ENCODE measurements at places on chromosomes 7 and 10. TPM values are rescaled to one million over a fixed set of nuclear protein-coding genes. Genes with fewer than 3 reads are reported as not detected.

Gene IGFBP1
- 0.19 TPM for total RNA-seq

DNA sequence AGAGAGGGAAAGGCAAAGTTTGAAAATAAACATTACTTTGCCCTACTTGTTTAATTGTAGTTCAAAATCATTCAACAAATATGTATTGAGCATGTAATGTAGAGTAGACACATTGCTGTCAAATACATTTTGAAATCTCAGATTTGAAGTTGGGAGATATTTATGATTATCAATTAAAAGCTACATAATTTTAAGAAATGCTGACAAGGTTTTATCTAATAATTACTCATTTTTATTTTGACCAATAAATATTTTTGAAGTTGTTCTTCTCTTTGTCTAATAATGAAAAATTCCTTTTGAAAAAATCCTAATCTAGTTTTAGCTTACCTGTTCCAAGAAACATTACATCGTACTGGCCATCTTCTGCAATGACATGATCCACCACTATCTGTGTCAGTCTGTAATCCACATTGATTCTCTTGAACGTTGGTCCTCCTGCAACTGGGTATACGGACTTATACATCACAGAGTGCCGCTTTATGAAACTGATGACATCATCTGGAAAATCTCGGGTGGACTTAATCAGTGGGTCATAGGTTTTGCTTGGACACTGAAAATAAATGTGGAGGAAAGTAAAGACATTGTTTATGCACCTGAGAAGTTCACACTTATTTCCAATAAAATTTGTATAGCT is 164.7 kb downstream of the SEMA3D start:
- no peak for DNase-seq

DNA sequence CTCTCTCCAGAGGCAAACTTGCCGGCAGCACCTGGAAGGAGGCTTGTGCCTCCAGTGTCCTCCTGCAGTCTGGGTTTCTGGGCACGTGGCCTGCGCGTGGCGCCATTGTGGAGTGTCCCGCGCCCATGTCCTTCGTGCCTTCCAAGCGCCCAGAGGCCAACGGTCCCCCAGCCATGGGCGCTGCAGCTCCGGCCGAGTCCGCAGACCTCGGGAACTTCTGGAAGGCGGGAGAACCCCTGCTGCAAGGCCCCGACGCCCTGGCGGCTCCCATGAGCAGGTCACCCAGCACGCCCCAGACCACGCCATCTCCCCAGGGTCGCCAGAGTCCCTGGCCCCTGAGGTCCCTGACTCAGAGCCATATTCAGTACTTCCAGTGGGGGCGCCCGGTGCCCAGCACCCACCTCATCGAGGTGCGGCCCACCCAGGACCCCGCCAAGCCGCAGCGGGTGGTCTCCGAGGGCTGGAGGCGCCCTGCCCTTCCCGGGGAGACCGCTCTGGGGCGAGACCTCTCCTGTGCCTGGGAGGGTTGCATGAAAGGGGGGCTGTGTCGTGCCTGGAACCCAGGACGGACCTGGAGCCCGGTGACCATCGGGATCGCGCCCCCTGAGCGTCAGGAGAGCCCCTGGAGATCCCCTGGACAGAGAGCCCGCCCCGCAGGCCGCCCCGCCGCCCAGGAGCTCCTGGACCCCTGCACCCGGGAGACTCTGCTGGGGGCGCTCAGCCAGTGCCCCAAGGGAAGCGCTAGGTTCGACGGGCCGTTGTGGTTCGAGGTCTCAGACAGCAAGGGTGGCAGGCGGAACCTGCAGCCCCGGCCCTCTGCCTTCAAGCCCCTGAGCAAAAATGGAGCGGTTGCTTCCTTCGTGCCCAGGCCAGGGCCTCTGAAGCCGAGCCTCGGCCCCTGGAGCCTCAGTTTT is at the start of gene POM121L12:
Gene POM121L12, plus strand, starts transcription at position 135 of the 914 bp plus-strand sequence. Its CDS starts 39 bp downstream, at position 174.
- peak; percentile 64 for DNase-seq

- DNase-seq, result no peak
Observed at GRCh38 chr10:12568391-12569009, 219.2 kb downstream of the CAMK1D start.

- DNase-seq, result no peak
Observed at GRCh38 chr7:121198502-121198901, 130.3 kb upstream of the WNT16 start.

GRCh38 chr10:116828116-116828515 is 21.2 kb upstream of the ENO4 start:
- DNase-seq, result no peak

Data from pancreas (tissue), 10 donors.